ENCODE measurements at places on chromosomes 5 and 9.

DNA sequence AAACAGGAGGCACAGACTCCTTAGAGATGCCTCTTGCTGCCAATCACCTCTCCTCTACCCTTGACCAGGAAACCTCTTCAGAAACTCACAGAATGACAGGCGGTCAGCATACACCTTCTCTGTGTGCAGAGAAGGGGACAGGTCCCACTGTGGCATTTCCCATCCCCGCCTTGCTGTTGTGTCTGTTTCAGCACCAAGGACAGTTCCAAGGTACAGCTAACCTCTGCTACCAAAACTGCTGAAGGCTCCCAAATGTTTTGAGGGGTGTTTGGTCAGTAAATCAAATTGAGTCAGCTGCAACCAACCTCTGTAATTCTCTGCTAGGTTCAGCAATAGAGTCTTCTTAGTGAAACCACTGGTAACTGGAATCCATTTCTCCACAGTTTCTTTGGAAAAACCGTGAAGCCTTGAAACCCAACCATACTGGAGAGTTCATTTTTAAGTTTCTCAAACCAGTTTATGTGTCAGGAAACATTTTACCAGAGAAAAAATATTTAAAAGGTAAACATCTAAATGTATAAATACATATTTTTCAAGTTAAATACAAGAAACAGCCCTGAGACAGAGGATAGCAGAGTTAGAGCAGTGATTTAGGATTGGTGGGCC is 122.0 kb downstream of the DRD1 start:
- peak; percentile 3 for DNase-seq

- no peak for DNase-seq
Observed at GRCh38 chr5:41891066-41891707, 13.0 kb upstream of the RIMOC1 start.

DNA sequence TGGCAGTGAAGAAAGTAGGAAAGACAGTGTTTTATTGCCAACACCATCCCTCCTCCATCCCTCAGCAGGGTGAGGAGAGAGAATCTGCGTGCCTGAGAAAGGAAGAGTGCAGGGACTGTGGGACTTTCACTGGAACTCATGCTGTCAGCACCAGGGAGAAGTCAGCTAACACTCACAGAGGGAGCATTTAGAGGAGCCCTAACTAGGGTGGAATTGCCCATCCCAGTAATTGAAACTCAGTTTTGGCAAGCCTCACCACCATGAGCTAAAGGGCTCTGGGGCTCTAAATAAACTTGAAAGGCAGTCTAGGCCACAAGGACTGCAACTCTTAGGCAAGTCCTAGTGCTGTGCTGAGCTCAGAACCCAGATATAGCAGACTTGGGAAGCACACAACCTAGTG is 622.3 kb downstream of the SEMA5A start:
- DNase-seq: no peak

- DNase-seq: no peak
Observed at GRCh38 chr5:136819526-136820302, 454.4 kb upstream of the TRPC7 start.

DNA sequence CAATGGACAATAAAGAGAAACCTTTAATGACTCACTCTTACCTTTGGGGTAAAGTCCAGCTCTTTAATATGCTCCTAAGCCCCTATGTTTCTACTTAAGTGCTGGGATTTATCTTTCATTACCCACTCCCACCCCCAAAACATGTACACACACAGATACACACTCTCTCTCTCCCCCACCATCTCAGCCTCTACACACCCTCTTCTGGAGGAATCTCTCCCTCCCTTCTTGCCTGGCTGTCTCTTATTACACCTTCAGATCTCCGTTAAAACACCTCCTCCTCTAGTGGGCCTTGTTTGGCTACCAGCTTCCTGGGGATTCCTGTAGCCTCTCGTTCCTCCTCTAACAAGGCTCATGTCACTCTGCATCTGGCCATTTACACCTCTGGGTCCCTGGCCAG is 6.9 kb downstream of the GPRIN1 start:
- DNase-seq: no peak

DNA sequence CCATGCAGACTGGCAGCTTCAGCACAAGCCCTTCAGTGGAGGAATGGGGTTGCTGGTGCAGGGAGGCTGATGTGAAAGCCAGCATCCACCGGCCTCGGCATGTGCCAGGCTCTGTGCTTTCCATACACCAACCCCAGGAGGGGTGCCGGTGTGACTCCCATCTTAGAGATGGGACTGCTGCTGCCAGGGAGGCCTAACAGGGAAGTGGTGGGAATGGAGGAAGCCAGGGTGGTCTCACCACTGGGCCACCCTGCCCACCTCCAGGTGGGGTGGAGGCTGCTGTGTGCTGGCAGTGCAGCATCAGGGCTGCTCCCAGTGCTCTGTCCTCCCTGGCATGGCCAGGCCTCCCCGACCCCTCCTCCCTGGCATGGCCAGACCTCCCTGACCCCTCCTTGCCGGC is 32.8 kb upstream of the PITX1 start:
- no peak for DNase-seq

GRCh38 chr5:113875096-113875495 is 361.6 kb downstream of the YTHDC2 start:
- DNase-seq: no peak

DNA sequence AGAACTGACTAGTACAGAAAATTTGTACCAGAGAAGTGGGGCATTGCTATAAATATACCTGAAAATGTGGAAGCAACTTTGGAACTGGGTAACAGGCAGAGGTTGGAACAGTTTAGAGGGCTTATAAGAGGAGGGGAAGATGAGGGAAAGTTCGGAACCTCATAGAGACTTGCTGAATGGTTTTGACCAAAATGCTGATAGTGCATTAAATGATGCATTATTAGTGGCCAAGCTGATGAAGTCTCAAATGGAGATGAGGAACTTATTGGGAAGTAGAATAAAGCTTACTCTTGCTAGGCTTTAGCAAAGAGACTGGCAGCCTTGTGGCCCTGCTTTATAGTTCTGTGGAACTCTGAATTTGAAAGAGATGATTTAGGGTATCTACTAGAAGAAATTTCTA is 189.8 kb downstream of the FGF10 start:
- no peak for DNase-seq

DNA sequence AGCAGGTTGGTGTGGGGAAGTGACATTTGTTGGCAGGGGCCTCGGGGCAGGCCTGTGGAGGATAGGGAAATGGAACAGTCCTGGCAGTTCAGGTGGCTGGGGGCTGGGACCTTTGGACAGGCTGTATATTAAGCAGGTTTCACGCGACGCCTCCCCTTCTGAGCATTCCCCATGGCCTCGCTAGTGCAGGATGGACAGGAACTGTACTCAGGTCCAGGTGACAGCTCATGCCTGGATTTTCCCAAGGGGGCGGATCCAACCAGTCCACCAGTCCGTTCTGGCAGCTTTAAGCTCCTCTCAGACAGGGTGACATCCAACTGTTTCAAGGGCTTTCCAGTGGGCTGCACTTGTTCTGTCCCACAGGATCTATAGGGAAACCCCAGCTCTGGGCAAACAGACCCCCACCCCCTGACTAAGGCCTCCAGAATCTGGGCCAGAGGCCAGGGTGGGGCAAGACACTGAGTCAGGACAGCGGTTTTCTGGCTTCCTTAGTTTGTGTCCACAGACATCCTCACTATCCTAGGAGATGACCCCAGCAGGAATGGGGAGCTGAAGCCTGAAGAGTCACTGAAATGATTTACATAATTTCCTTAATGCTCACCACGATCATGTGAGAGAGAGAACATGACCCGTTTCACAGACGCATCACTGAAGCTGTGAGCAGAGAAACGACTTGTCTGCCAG is 20.9 kb downstream of the CSF2 start:
- DNase-seq: no peak

DNA sequence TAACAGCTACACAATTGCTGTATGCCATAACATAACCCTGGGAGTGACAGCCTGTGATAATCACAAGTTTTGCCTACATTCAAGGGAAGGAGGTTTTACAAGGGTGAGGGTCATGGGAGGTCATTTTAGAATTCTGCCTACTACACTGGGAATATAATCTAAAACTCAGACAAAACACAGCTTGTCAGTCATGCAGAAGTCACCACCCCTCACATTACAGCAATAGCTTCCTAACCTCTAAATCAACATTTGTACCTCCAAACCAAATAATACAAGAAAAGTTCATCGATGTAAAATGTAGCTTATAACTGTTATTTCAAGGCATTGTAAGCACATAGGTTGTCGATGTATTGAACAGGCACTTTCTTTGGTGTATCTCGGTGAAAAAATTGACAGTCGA is 139.0 kb downstream of the FAM114A2 start:
- DNase-seq: no peak

DNA sequence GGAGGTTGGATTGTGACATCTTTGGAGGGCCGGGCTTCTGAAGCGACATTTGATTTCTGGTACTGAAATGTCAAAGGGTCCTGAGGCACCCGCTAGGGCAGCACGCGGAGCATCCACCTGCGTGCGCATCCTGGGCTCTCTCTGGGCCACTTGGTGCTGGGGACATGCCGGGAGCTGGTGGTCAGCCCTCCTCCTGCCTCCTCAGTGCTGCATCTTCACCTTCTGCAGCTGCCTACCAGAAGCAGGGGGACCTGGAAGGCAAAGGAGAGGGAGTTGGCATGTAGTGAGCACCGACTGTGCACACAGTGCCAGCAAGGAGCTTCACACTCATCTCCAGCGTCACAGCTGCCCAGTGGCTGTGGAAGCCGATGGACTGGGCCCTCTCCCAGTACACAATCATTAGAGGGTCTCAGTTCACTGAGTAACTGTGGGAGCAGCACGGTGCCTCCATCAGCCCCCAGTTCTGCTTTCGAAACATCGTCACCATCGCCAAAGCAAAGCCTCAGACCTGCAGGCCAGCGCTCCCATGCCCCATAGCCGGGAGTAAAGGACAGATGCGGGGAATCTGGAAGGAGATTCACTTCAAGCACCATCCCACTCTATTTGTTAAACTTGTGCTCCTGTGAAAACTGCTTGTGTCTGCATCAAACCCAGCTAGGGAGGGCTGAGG is 138.4 kb downstream of the KCNIP1 start:
- no peak for DNase-seq

DNA sequence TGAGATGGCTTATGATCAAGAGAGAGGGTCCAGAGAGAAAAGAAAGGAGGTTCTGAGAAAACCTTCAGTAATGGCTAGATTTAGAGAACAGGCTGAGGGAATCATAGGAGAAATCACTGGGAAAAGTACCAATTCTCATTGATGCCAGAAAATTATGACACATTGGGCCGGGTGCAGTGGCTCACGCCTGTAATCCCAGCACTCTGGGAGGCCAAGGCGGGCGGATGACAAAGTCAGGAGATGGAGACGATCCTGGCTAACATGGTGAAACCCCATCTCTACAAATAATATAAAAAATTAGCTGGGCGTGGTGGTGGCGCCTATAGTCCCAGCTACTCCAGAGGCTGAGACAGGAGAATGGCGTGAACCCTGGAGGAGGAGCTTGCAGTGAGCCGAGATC is 29.5 kb upstream of the PLIN2 start:
- no peak for DNase-seq

GRCh38 chr5:127001621-127002296 is 28.6 kb downstream of the MARCHF3 start:
- DNase-seq: no peak

DNA sequence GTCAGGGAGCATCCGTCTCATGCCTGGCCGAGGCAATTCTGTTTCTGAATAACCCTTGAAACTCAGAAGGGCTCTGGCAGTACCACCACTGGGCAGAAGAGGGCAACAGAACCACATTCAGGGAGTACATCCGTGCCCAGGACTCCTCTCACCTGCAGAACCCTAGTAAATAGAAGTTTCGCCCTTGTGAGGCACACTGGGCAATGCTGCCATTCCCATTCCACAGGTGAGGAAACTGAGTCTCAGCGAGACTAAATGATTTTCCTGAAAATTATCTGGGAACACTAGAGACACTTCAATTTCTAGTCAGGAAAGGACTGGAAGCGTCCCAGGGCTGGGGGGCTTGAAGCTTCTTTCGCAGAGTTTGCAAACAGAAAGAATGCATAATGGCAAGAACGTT is 74.7 kb downstream of the FGF1 start:
- peak; percentile 78 for DNase-seq

DNA sequence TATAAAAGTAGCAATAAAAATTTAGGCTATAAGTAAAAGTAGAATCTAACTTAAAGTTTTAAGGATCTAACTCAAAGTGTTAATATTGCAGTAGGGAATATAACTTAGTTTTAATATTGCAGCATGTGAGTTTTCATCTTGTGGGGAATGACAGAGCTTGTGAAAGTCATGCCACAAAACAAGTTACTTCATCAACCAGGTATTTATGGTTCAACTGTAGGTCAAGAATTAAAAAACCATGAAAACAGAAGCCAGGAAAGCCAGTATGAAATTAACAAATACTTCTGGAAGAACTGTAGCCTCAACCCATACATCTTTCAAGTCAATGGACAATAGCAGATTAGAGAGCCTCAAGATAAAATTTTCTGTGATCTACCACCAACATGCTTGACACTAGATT is 19.0 kb downstream of the HMGCS1 start:
- DNase-seq: no peak

- no peak for DNase-seq
Observed at GRCh38 chr9:131837316-131837715, 97.4 kb upstream of the RAPGEF1 start.

DNA sequence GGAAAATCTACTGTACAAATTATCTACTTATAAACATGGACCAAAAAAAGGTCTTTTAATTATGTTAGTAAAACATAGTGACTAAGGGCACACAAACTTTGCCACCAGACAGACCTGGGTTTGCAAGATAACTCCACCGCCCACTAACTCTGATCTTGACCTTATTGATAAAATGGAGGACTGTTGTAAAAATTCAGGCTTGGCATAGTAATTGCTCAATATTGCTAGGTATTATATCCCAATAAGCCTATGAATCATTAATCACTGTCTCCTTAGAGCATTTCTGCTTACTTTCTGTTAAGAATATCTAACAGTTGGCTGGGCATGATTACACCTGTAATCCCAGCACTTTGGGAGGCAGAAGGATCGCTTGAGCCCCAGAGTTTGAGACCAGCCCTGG is 3.8 kb downstream of the C9orf40 start:
- no peak for DNase-seq

- no peak for DNase-seq
Observed at GRCh38 chr9:92504881-92505280, 22.6 kb upstream of the ASPN start.

- DNase-seq: no peak
Observed at GRCh38 chr9:36328798-36329411, 70.7 kb upstream of the GNE start.
